NCI-H2171 (cell line): ENCODE measurements at places on chromosomes 3 and 15.

DNA sequence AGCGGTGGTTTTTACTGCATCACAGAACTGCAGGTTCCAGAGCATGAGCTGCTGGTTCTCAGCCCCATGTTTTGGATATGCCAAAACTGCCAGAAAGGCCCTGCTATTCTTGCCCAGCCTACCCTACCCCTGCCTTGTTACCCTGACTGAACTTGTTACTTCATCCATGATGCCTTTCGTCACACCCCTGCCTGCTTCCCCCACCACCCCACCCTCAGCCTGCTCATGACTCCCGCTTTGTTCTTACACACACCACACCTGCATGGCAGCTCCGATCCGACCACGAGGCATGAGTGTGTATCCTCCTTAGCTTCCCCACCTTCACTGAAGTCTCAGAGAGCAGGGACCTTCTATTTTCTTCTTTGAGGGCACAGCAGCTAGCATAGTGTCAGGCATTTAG lies 5.1 kb upstream of the TM4SF1 start:
- DNase-seq = no peak

- no peak for DNase-seq
Observed at GRCh38 chr15:29135309-29135657, 134.3 kb downstream of the NSMCE3 start.

- DNase-seq = no peak
Observed at GRCh38 chr15:59590027-59590426, 21.6 kb upstream of the GCNT3 start.

- no peak for DNase-seq
Observed at GRCh38 chr3:13571831-13572750, 23.2 kb downstream of the FBLN2 start.

- DNase-seq = no peak
Observed at GRCh38 chr3:139261754-139262586, 81.8 kb upstream of the MRPS22 start.

- no peak for DNase-seq
Observed at GRCh38 chr15:96058103-96058851, 272.2 kb upstream of the NR2F2 start.

DNA sequence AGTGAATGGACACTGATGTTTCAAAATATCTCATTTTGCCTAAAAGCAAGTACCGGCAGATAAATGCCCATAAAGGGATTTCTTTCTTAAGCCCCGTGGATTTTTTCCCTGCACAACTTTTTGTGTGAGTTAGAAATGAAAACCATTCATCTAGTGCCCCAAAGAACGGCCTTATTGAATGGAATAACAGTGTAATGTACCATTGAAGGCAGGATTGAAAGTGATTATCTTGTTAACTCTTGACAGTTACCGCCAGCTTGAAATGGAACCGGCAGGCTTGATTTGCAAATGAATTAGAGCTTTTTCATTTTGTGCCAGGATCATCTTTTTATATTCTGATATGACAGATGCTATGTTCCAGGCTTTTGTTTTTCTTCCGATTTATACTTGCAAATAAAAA lies 162.2 kb downstream of the RSRC1 start:
- no peak for DNase-seq

DNA sequence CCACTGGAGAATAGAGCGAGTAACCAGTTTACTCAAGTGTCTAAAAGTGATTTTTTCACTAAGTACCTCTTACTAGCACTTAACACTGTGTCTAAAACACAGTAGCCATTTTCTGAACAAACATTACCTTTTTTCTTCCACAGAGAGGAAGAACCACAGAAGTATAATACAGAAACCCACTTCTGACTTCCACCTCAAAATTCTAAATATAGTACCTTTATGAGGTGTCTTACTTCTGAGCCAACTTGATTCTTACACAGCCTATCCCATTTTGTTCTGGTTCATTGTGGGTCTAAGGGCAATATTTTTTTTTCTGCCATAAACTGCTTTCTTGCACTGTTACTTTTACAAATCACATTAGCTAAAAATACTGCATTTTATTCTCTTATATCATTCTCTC lies 821.0 kb downstream of the FHIT start:
- DNase-seq = no peak

DNA sequence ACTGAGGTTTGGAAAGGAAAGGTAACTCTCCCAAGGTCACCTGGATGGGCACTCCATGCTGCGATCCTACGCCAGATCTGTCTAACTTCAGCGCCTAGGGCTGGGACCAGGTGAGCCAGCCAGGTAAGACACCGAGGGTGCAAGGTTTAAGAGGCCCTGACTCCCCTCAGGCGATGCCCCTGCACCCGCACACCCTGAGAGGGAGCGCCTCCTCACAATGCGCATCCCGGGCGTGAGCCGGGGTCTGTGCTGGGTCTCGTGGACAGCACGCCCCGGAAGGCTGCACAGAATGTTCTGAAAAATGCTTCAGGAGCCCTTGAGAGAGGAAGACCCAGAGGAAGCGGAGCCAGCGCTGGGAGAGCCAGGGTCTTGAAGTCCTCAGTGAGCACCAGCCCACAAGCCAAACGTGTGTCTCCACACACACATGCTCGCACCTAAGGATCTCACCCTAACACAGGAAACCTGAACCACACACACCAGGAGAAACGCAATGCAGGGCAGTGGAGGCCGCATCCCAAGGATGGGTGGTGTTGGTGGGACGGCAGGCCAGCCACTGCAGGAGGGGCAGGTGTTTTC lies 142.0 kb downstream of the ADAMTS17 start:
- DNase-seq = no peak

DNA sequence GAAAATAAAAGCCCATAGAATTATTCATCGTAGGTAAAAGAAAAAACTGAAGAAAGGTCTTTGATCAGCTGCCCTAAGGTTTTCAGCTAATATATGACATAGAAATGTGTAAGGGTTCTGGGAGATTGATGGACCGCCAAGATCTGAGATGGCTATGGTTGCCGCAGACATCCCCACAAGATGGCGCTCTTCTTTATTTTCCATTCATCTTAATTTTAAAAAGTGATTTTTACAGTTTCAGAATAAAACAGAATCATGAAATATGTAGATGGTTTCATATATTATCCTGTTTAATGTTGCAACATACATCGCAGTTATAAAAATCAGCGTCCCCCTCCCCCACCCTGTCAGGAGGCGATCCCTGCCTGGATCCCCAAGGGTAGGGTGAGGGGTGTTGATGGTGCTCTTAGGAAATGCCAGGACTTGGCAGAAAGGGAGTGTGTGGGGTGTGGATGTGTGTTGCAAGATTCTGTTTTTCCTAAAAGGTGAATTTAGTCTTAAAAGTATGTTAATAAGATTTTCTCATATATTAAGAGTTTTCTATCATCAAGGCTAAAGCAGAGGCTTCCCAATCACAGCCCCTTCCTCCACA lies 68.8 kb downstream of the ANXA2 start:
- no peak for DNase-seq

GRCh38 chr3:33722191-33722590 lies 4.1 kb upstream of the CLASP2 start:
- DNase-seq = no peak

- no peak for DNase-seq
Observed at GRCh38 chr3:103218146-103218545, 783.3 kb downstream of the ZPLD1 start.

DNA sequence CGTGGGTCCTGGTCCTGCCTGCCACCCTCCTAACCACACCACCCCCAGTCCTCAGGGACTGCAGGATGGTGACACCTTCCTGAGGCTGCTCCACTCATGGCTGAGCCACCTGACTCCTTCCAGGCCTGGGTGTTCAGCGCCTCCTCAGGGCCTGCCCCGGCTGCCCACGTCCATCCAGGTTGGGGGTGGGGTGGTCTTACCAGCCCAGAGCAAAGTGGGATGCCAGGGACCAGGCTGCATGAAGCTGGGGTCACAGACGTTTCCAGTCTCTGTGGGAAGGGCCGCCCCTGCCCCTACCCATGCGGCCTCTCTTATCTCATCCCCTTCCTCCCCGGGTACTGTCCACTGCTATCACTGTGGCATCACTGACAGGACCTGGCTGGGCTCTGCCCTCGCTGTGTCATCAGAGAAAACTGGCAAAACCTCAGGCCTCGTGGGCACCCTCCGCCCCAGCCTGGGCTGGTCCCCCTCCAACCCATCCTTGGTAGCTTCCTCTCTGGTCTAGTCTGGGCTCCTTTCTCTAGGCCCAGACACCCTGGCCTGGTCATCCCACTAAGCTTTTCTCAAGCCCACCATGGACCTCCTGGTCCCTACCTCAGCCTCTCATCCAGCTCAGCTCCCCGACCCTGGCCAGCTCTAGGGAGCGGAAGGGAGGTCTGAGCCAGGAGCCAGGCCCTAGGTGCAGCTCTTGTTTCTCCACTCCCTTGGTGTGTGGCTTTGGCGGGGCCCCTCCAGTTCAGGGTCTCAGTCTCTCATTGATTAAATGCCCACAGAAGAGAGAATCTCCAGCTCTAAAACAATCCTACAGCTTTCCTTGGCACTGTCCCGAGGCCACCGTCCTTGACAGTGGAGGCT lies 32.9 kb downstream of the WNT7A start:
- DNase-seq = no peak

GRCh38 chr3:99352811-99353210 lies 285.6 kb upstream of the COL8A1 start:
- DNase-seq = no peak

DNA sequence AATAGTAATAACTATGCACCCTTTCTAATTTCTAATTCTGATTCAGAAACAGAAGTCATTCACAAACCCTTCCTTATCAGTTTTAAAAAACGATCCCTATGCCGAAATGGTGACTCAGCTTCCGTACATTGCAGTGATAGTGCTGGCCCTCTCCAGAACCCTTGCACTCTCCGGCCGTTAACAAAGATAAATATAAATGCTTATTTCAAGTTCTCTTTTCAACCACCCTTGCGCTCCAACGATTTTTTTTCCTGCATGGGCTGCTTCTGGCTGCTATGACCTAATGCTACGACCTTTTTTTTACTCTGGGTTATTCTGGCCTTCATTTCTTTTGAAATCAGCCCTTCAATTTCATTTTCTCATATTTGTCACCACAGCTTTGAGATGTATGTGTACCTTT lies 646.2 kb downstream of the NTRK3 start:
- DNase-seq = no peak

DNA sequence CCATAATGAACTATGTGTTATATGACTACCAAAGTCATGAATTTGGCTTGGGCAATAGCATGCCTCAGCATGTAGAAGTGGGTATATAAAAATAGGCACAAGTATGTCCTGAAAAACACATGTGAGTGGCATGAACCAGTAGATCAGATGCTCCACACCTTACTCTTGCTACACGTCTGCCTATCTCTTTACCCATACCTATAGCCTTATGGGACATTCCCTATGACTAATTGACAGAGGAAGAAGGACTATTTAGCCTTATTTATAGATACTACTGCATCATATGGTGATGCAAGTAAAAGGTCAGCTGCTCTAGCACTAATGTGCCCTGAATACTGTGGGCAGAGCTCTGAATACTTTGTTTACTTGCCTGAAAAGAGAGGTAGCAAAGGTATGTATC lies 81.0 kb upstream of the ZPLD1 start:
- DNase-seq = no peak

- no peak for DNase-seq
Observed at GRCh38 chr3:141305436-141305835, 62.9 kb upstream of the ZBTB38 start.

- DNase-seq = no peak
Observed at GRCh38 chr3:171066206-171066605, 39.7 kb upstream of the SLC2A2 start.

DNA sequence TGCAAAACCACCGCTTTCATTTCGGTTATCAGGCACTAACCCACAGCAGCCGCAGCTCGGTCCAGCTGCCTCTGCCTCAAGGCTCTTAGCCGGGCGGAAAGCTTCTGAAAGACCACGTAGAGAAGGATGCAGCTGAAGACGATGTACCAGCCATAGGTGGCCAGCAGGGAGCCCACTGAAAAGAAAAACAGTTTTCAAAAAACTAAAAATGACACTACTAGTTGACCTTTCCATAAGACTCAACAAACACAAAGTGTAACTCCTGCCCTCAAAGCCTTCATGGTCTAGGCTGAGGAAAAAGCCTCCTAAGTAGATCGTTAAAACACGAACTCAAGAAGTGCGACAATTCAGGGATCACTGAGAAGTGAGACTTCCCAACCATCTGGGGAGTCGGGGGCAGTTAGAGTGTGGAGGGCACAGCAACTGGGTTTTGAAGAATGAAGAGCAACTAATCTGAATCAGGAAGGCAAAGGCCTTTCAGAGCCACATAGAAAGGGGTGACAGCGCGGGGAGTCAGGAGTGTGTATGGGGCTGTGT lies 716 bp downstream of the SELENOS start:
- DNase-seq = no peak

DNA sequence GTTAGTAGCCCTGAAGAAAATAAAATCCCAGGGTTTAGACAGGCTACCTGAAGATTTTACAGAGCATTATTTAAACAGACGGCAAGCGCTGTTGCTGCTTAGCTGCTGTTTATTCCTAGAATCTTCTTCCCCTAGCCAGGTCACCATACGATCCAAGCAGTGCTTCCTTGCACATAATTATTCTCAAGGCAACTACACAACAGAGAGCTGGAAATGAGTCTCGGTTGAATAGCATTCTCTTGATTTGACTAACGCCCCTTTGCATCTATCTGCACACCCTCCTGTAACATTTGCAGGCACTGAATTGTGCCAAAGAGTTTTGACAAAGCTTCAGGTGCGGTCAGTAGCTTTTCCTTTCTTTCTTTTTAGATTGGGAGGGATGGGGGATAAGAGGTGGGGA lies 564.4 kb downstream of the TBL1XR1 start:
- DNase-seq = no peak

GRCh38 chr3:128415200-128415772 lies 51.4 kb downstream of the DNAJB8 start:
- DNase-seq = no peak

DNA sequence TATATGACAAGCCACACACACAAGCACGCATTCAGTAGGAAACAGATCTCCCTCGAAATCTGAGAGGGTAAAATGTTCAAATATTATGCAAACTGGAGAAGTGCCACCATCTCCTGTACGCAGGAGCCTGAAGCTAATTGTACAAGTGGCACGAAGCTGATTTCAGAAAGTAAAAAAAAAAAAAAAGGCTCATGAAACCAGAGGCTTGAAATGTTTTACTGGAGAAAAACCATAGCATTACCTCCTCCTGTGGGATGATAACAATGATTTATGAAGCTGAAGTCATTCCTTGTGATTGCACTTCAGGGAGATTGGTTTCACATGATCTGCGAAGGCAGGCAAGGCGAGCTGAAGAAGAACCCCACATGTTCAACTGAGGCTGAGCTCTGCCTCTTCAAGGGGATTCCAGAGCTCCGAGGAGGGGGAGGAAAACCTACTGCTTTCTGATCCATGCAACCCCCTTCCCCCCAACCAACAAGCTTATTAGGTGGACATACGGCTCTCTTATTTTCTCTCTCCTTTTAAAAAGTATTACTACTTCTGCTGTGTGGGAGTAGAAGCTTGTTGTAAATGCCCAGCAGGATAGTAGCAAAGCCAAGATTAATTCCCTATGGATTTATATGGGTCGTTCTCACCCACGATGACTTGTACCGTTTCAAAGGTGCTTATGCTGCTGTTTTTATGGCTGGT lies 101.1 kb downstream of the GREM1 start:
- DNase-seq = peak; percentile 30

DNA sequence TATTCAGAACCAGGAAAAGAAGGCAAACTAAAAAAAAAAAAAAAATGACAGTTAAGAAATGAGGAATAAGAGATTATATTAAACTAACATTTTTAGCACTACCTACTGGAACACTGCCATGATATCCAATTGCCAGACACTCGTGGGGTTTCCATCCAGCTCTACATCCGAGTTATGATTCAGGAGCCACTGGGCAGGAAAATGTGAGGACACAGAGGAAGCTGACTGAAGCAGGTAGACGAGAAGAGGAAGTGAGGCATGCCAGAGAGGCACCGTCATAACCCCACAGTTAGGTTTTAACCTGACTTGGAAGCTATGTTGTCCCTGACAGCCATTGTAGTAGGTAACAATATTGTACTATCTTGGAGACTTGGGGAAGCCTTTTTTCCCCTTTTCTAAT lies 495.0 kb downstream of the NLGN1 start:
- no peak for DNase-seq
